ENCODE measurements at places on chromosomes 13 and 19.

- no peak for DNase-seq
These were observed 79.3 kb upstream of the GPC6 start for GRCh38 chr13:93147298-93147645.

- peak; percentile 25 for DNase-seq
These were observed 552.1 kb downstream of the DCT start for GRCh38 chr13:93927431-93927830.

DNA sequence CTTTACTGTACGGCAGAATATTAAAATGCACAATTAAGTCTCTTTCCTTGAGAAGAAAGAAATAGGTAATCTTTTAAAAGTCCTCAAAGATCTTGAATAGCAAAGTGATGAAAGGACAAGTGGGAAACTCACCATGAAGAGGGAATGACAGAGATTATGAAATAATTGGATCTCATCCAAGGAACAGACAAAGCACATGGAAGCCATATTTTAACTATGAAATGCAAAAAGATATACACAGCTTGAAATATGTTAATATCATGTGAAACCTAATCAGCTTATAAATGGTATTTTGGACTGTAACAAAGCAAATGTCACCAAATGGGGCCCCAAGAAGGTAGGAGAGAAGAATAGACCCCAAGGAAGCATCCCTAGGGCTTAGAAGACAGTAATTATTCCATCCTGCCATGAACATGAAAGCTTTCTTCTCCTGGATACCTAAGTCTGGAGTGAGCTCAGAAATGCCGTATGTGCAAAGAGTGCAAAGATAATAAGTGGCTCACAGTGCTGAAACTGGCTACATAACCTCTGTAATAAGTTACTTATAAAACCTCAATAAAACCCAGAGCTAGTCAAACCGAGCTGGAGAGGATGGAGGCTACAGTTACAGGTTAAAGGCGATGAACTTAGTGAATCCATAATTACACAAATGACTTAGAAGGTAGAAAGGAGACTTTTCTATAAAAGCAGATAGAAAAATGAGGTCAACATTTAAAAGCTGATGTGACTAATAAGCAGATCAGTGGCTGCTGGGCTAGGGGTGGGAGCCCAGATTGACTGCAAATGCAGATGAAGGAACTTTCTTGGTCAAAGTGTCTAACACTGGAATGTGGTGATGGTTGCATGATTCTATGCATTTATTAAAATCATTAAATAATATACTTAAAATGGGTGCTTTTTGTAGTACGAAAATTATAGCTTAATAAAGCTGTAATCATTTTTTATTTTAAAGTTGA lies 34.4 kb downstream of the DCLK1 start:
- DNase-seq = peak; percentile 8

DNA sequence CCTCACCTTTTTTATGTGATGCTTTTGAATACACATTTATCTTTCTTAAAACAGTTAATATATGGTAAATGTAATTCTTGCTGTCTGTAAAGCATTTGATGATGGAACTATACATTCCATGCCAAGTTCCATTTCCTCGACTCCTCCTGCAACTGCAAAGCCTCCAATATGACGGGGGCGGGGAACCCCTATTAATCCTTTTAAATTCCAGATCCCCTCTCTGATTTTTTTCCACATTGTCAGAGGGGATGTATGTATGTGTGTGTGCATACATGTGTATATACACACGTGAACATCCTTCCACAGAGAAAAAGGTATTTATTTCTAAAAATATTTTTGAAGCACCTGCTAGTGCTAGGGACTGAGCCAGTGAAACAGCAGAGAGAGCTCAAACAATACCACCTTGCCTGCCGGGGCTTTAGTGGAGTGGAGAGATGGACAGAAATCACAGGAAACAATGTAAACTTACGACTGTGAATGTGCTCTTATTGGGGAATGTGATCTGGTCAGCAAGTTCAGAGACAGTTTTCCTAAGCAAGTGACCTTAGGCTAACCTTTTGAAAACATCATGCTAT lies 25.3 kb upstream of the MAB21L1 start:
- no peak for DNase-seq

DNA sequence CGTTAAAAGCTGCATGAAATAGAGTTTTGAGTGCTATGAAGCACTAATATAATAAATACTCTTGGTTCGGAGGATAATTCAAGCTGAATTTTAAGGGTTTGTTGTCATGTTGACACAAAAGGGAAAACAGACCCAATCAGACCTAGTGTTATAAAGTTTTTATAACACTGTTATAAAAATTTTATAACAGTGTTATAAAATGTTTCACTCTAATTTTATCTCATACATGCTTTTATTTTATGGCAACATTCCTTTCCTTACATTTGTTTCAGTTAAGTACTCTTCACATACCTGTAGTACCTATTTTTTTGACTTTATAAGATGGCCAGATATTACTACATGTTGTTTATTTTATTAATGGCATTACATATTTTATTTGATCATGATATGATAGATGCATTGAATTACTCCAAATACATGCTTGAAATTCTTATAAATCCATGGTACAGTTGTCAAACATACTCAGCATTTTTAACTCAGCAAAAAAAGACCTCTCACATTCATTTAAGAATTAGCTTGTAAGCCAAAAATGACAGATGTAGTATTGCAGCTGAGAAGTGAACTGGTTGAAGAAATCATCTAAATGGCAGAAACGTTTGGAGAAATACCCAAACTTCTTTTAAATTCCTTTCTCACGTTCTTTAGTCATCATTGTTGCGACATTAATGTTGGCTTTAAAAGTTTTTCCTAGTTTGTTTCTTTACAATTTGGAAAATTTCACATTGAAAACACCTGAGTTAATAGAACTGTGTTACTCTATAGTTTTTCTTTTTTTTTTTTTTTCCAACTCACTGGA lies 104.5 kb downstream of the PIBF1 start:
- DNase-seq = peak; percentile 28
